ENCODE measurements at places on chromosomes 12 and 14.

- no peak for DNase-seq
Observed at GRCh38 chr12:111337371-111337770, 31.5 kb downstream of the PHETA1 start.

- no peak for DNase-seq
Observed at GRCh38 chr14:77219591-77219990, 38.0 kb downstream of the TMEM63C start.

DNA sequence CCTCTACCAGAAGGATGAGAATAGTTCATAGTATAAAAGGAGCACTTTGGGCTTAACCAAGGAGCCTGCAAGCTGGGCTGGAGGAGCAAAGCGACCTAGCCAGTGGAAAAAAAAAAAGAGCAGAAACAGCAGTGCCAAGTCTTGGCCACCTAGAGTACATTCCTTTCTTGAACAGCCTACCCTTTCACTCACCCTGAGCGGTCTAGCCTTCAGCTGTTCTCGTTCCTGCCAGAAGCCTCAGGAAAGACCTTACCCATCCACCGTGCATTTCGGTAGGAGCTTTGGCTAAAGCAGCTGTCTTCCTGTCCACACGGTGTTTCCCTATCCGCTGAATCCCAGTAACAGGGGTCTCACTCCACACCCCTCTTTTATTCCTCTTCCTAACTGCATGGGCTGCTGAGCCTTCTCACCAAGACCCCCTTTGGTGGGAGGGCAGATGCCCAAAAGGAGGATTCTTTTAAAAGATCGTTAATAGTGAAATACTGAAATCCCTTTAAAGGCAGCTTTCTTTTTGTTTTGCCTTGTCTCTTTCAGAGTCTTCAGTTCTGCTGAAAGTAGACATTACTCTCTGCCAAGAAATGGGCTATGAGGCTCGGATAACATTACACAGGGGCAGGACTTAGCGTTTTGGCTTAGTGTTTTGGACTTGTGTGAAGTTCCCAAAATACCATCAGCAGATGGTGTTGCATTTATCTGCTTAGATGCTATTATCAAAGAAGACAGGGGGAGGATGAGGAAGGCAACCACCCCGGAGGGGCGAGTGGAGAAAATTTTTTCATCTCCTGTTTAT, 88.5 kb upstream of the METAP2 start:
- DNase-seq: no peak

DNA sequence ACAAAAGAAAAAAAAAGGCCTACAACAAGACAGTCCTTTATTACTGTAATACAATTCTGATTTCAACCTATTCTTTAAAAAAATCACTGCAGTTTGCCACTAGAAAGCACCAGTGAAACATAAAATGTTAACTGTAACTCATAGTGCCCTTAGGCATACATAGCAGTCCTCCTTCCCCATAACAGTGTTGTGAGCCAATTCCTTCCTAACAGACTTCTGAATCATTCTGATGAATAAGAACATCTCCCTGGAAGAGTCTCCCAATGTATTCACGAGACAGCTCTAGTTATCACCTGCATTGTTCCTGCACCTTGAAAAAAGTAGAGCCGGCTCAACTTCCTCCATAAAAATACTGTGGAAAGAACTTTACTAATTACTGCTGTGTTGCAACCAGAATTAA, 213.6 kb upstream of the FSCB start:
- no peak for DNase-seq

GRCh38 chr12:103422746-103423515, 72.8 kb downstream of the C12orf42 start:
- DNase-seq: no peak

DNA sequence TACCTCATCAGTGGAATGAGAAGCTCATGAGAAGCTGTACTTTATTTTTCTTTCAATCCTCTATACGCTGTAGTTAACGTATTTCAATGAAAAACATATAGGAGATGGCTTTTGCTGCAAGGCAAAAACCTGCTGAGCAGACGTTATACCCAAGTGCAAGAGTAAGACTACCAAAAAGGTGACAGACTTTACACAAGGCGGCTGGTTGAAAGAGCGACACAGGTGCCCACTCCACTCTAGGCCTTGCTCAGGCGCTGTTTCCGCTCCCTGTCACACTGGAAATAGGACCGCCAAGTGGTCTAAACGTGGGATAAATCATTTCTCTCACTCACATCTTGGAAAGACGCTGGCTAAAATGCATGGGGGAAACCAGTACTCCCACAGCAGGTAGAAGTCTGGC, 54.5 kb downstream of the PPP2R5C start:
- no peak for DNase-seq

DNA sequence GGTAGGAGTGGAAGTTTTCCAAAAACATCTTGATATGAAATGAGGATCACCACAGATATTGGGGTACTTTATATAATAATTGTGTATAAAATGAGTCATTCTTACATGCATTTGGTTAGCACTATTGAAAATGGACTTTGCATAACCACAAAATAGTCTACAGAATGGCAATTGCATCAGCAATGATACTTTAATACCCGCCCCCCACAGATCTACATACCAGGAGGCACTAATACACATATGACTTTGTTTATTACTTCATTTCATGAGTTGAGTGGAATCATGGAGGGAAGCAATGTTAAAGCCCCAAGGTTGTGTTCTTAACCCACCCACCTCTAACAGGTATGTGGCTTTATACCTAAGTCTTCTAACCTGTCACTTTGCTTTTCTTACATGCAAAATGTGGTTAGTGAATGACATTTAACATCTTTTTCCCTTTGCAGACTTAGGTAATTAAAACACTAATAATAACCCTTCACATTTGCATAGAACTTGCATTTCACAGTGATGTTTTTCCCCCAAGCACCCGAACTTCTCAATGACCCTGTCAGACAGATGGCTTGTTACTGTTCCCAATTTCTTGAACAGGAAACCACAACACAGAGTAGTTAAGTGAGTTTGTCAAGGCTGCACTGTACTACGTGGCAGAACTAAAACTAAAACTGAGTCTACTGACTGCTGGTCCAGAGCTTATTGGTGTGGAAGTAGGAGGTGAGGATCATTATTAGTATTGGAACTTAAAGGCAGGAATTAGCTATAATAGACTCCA, 101.9 kb downstream of the NPAS3 start:
- no peak for DNase-seq

DNA sequence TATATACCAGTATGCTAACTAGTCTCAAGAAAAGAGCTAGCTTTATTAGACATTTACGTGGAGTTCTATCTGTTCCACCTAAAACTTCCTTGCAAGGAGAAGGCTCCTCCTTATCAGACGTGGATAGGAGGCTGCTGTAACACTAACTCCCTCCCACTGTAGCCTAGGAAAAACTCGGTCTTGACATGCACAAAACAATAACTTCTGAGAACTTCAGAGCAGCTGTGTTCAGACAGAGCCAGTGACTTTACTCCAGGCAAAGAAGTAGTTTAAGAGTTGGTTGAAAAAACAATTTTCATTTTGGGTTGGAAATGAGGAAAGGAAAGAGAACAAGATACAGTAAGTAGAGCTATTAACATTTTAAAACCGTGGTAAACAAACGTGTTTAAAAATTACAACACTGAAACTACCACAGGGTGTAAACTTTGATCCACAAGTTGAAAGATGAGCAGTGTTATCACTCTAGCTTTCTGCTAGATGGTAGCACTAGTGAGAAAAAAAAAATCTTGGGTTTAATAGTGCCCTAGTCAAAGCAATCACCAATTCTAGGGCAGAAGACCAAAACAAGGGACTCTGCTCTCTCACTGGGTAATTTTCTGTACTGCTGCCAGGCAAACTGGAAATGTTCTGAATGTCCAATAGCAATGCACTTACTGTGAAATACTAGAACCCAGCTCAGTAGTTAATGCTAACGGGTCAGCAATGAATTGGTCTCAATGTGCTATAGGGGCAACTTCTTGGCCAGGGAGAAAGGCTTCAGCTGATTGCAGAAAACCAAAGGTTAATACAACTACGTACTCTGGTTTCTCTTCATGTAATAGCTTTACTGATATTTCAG, 2.4 kb downstream of the ATF7 start:
- no peak for DNase-seq

DNA sequence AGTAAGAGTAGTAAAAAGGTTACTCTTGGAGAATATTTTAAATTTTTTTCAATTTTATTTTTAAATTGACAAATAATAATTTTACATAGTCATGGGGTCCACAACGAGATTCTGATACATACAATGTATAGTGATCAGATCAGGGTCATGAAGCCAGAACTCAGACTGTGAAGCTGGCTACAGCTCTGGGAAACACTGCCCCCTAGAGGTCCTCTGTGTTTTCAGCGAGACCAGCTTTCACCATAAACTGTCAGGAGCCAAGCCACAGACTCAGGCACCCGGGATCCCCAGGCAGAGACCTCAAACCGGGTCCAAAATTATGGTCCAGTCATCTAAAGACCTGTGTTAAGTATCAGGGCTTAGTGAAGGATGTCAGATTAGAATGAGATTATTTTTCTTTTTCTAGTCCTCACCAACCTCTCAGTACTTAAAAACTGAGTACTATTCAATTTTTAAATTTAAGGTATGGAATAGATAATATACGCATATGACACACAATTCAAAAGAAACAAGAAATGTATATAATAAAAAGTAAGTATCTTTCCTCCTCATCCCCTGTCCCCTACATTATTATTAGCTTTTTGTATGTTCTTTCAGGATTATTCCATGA, 397.1 kb downstream of the MDGA2 start:
- DNase-seq: no peak

GRCh38 chr14:22210906-22211305, 378.1 kb downstream of the DAD1 start:
- DNase-seq: no peak

- DNase-seq: no peak
Observed at GRCh38 chr12:80491166-80491565, 47.1 kb downstream of the PTPRQ start.

DNA sequence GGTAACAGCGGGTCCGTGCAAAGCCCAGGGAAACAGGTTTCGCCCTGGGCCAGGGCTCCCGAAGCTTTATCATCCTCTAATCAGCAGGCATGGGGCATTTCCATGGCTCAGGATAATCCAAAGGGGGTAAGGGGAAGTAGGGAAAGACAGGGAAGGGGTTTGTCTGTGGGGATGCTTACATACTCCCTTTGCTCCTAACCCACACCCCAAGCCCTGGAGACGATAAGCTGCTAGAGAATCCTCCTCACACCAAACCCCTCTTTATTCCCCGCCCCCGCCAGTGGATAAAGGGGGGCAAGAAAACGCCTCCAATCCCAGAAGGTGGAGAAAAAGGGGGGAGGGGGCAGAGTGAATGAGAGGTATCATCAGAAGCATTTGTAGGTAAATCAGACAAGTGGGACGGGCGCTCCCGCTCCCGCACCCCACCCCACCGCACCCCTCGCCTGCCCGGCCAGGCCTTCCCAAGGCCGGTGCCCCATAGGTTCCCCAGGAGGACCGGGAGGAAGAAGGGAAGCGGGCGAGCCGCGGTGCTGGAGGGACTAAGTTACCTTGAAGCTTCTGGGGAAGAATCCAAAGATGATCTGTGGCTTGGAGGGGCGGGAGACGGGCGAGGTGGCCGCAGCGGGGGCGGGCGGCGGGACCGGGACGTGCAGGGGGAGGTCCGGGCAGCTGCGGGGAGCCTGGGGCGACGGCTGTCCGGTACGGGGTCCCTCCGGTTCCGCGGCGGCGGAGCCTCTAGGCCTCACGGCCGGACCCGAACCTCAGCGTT, 762 bp downstream of the PPP2R5E start:
- DNase-seq: no peak

DNA sequence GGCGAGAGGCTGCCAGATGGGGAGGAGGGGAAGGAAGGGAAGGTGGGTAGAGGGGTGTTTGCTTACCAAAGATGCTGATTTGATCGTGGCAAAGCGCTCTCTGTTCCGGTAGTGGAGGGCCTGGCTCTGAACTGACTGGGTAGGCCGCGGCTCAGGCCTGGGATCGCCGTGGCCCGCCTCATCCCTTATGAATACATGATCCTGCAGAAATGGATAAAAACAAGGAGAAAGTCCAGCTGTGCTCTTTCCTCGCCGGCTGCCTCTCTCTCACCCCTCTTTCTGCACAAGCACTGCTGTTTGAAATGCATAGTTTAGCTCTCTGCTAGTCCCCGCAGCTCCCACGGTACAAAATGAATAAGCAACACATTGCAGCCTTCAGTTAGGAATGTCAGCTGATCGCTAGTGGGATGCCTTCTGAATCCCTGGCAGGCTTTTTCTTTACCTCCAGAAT, 53.8 kb downstream of the PEBP1 start:
- no peak for DNase-seq

DNA sequence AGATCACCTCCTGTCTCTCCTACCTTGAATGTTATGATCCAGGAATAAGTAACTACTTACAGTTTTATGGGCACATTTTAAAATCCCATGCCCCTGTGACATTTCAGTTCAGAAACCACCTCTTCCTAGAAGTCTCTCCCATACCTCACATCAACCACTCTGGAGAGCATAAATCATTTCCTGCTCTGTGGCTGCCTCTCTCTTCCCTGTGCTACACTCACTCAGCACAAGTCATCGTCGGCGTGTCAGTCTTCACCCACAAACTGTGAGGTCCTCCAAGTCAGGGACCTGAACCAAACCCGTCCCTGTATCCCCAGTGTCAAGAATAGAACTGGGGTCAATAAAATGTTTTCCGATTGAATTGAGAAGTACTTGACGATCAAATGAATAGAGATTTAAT, 863.3 kb downstream of the BCL11B start:
- no peak for DNase-seq

DNA sequence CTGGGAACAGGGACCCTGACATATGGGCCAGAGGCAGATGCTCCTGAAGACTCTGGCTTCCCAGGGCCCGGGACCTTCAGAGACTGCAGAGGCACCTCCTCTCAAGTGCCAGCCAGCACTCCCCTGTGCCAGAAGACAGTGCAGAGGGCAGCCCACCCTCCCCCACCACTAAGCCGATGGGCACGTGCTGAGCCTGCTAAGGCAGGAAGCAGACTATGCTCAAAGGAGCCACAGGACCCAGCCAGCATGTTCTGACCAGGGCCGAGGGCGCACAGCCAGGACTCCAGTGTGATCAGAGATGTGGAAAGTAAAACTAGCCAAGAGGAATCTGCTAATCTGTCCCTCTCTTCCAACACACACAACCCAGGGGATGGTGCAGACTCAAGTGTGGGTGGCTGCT, 29.8 kb downstream of the DIO3 start:
- no peak for DNase-seq

GRCh38 chr12:56071648-56072047, 8.3 kb upstream of the ERBB3 start:
- DNase-seq: no peak

DNA sequence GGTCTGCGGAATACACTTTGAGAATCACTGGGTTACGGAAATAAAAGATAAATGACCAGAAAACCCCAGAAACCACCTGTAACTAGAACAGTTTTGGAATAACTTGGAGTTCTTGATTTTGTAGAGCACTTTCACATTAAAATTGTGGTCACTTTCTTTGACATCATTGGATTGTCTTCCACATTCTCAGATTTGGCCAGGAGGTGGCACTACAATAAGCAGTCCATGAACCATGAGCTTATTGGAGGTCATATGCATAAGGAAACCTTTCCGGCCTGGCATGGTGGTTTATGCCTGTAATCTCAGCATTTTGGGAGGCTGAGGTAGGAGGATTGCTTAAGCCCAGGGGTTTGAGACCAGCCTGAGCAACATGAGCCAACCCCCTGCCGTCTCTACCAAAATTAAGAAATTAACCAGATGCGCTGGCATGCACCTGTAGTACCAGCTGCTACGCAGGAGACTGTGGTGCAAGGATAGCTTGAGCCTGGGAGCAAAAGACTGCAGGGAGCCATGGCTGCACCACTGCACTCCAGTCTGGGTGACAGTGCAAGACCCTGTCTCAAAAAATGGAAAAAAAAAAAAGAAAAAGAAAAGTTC, 107.7 kb upstream of the CAND1 start:
- DNase-seq: no peak

All from SIG-M5 (cell line).